Fibroblast of gingiva (primary cell): ENCODE measurements at places on chromosomes 1 and 21.

- DNase-seq, result peak; percentile 91
These were observed 271.6 kb upstream of the SGIP1 start for GRCh38 chr1:66262208-66262963.

GRCh38 chr1:113792471-113792870 is 19.8 kb downstream of the RSBN1 start:
- no peak for DNase-seq

DNA sequence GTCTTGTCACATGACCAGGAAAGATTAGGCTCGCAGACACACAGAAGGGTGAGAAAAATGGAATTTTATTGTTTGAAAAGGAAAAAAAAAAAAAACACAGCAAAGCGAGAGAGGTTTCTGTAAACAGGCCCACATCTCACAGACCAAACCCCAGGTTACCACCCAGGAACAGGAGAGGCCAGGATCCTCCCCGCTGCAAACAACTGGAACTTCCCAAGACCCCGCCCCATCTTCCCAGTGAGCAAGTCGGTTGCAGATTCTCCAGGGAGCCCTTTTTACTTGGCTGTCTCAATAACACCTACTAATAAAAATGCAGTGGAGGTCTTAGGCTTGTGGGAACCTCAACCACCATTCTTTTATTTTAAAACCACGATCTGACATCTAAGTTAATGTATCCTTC is 84.7 kb upstream of the ETS2 start:
- no peak for DNase-seq

DNA sequence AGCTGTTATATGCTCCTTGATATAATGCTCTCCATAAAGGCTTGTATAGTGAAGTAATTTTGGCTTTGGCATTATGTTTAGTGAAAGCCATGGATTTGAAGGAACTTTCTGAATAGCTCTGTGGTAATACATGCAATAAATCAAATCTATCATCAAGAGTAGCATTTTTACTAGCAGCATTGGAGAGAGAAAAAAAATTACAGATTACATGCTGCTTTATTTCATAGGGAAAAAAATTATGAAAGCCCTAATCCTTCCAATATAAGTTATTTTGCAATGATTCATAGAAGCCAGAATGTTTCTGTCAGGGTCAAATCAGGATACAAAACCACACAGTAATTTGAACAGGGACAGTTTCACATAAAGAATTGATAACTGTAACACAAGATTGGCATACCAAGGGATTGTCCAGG is 250.0 kb downstream of the SPATA17 start:
- no peak for DNase-seq
